Nucleus accumbens (tissue), 56 donors: ENCODE measurements at places on chromosomes 4 and X.

DNA sequence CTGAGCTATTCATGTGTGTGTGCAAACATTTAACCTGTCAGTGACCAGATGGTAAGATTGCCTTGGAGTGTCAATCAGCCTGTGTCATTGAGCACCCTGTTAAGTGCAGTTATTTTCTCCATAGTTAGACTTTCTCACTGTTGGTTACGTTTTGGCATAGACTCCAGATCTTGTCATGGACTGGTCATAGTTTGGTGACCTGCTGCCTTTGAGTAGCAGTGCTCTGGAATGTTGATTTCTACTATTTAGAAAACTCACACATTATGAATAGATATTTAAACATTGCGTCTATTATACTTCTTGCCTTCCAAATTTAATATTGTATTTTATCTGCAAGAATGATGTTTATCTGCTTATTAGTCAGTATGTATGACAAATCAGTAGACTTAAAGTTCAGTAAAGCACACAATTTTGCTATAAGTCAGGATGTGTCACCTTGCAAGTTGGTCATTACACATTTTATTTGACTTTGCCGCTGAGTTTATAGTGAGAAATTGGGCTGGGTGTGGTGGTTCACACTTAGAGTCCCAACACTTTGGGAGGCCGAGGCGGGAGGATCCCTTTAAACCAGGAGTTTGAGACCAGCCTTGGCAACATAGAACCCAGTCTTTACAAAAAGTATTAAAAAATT, 42.4 kb downstream of the KIAA0232 start:
- DNase-seq = no peak

DNA sequence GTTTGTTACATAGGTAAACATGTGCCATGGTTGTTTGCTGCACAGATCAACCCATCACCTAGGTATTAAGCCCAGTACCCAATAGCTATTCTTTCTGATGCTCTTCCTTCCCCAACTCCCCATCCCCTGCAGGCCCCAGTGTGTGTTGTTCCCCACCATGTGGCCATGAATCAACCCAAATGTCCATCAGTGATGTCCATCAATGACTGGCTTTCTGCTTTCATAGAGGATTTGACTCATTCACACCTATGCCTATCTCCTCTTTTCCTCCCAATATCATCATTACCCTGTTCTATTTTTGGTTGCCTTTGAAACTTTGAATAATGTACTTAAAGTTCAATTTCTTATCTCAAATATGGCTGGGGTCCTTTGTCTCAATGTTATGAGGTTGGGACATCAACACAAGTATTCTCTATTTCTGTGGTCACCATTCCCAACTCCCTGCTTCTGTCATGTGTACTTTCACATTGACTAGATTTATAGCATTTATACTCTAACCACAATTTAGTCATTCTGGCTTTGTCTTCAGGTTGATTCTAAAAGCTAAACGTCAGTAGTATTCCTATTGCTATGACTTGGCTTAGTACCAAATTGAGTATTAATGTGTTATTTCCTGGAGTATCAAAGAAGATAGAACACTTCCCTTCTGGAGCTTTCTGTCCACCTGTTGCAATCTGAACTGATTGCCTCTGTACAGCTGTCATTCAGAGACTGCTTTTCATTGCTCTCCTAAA, 107.2 kb downstream of the TAB3 start:
- no peak for DNase-seq

GRCh38 chr4:82044141-82044993, 329.4 kb downstream of the HNRNPD start:
- DNase-seq = peak; percentile 52

DNA sequence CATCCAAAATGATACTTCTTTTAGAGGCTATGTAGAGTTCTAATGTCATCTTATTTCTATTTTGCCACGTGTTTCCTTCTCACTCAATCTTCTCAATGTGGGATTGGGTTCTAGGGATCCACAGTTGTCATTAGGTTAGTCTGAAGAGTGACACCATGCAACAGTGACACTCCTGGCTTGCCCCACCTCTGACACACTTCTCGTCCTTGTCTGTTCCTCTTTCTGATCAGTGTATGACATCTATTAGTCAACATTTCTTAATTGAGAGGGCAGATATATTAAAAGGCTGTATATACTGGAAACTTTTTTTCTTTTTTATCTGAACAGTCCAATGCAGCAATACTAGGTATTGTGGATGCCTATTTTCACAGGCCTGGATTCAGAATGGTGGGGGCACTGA, 67.6 kb upstream of the GYPA start:
- DNase-seq = no peak

DNA sequence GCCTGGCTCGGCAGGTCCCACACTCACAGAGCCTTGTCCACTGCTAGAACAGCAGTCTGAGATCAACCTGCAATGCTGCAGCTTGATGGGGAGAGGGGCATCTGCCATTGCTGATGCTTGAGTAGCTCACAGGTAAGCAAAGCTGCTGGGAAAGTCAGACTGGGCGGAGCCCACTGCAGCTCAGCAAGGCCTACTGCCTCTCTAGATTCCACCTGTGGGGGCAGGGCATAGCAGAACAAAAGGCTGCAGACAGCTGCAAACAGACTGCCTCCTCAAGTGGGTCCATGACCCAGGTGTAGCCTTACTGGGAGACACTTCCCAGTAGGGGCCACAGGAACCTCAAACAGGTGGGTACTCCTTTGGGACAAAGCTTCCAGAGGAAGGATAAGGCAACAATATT, 110.6 kb upstream of the ADAMTS3 start:
- DNase-seq = no peak

GRCh38 chr4:128303986-128304385, 16.4 kb upstream of the PGRMC2 start:
- no peak for DNase-seq

GRCh38 chrX:17380221-17380620, 5.2 kb downstream of the NHS start:
- no peak for DNase-seq

DNA sequence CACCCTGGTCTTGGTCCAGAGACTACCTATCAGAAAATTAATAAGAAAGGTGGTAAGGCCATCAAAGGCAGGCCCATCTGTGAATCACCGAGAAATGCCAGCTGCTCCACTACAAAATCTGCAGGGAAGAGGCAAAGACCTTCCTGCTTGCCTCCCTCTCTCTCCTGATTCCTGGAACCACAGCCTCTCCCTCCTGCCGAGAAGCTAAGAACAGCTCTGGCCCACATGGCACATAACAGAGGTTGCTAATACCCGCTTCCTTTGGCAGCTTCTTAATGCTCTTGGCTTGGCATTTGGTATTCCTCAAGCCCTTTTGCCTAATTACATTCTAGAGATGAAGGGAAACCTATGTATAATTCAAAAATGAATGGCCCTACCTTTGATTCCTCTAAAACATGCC, 32.9 kb downstream of the RAI2 start:
- no peak for DNase-seq

GRCh38 chr4:69832326-69833030, 27.5 kb downstream of the SULT1E1 start:
- DNase-seq = no peak

DNA sequence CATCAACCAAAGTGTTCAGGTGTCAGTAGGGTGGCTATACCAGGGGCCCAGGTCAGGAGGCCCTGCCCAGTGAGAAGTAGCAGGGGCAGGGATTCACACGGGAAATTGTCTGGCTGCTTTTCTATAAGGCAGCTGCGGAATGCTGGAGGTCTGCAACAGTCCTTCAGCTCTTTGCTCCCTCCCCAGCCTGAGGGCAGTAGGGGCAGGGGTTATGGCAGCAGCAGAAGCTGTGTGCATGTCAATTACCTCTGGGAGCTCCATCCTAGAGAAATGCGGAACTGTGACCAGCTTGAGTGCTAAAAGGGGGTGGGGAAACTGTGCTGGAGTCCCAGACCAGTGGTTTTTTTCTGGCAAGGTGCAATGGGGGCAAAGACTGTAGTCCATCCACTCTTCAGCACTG, 810.4 kb downstream of the PCDH7 start:
- no peak for DNase-seq

- no peak for DNase-seq
Observed at GRCh38 chr4:89303814-89304388, 3.7 kb downstream of the GPRIN3 start.

GRCh38 chr4:76155979-76156378, 7.8 kb upstream of the NUP54 start:
- DNase-seq = no peak

GRCh38 chr4:172497321-172497720, 671.3 kb upstream of the GALNT7 start:
- no peak for DNase-seq

DNA sequence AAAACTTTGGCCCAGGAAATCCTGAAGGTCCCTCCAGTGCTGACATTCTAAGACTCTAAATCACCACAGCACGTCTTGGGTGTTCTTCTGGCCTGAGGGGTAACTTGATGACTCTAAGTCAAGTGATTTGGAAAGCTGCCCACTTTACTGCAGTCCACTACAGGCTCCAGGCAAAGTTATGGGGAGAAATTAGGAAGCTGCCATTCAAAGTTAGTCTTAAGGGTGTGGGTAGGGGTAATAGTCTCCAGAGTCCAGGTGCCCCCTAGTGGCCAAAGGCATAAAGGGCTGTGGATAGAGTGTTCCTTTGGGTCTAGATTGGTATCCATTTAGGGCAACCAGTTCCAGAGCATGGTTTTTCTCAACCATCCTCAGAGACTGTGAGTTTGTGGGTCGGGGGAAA, 38.7 kb upstream of the SLC16A2 start:
- peak; percentile 0 for DNase-seq

- no peak for DNase-seq
Observed at GRCh38 chr4:81030981-81031791, 678 bp downstream of the BMP3 start.

DNA sequence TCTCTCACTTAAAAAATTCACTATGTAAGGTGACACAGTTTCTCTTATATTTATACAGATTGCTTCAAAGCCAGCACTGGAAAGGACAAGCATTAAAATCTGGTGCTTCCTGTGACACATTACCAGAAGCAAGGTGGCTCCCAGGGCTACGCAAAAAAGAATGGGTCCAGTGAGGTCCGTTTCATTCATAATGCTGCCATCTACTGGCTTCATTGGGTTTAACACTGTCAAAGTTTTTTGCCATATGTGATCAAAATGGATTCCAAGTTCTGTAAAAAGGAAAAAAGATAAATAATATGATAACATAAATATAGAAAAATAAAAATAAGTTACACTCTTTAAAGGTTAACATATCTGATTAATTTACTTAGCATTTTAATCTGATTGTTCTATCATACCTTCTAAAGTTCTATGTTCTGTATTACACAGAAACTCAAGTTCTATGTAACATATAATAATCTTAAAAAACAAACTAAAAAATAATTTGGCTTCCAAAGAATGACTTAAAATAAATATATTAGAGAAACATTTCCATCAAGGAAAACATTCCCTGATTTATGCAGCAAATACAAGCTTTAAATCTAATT, 22.1 kb downstream of the YIPF7 start:
- no peak for DNase-seq

DNA sequence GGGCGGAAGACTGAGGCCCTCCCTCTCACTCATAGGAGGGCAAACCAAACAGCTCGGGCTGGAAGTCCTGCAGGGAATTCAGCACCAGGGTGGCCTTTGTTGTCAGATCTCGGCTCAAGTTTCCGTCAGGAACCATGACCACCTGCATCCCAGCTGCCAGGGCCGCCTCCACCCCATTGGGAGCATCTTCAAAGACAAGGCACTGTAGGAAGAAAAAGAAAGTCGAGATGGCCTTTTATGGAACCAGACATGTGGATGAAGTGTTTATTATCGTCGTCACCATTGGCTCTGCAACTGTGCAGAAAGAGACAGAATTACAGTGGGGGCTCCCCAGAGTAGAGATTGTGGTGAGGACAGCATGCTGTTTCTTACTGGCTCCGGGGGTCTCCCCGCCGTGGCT, 97.2 kb upstream of the STS start:
- no peak for DNase-seq

DNA sequence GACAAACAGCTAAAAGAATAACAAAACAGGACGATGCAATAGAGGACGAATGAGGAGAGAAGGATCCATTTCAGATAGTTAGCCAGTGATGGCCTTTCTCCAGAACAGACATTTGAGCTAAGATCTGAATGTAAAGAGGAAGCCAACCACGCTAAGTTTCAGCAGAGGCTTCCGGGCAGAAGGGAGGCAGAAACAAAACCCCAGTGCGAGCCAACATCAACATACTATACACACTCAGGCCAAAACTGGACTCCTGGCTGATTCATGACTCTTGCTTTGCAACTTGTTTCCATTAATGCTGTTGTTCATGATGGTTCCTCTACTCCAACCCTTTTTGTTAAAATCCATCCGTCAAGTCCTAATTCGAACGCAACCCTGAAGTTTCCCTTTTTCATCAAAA, 730.3 kb downstream of the TRIML1 start:
- no peak for DNase-seq

DNA sequence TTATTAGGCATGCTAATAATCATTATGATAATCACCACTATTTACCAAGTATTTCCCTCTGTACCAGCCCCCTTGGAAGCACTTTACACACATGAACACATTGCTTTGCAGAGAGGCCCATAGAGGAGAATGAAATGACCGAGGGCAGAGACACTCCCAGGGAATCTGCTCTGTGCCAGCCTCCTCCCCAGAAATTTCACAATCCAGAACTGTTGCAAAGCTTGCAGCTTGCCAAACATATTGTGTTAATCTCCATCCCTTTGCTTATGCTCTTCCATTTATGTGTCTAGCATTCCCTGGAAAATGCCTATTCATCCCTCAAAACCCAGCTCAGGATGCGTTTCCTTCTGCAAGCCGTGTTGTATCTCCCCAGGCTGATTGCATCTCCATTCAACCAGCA, 37.8 kb downstream of the CYTL1 start:
- no peak for DNase-seq

GRCh38 chr4:168972596-168972995, 37.5 kb downstream of the CBR4 start:
- DNase-seq = no peak

DNA sequence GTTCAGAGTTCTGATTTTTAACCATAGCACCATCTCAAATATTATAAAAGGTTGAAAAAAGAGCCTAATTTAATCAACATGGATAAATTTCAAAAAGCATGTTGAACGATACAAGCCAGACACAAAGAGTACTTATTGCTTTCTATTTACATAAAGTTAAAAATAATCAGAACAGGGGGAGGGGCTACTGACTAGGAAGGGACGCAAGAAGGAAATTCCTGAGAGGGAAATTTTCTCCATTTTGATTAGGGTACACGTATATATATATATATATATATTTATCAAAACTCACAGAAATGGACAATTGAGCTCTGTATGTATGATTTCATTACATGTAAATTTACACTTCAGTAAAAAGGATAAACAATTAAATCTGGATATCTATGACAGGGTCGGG, 482 bp upstream of the MBTPS2 start:
- DNase-seq = no peak

GRCh38 chr4:36551697-36552214, 270.3 kb downstream of the DTHD1 start:
- DNase-seq = no peak

- DNase-seq = no peak
Observed at GRCh38 chr4:53906606-53907190, 157.7 kb downstream of the CHIC2 start.

DNA sequence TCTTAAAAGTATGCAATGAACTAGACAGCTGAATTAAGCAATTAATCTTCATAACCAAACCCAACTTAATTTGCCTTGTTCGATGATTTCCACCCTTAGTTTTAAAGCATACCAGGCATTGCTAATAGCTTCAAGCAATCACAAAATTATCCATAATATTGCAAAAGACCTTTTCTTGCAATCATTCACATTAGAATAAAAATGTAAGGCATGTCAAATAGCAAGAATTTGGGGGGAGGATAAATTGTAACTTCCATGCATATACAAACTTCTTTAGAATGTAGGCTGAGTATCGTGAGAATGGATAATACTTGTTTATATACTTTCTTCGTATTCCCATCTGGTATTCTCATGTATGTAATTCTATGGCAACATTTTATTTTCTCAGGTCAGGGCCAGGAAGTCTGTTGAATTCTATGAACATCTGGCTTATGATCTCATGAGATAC, 28.7 kb upstream of the BMP2K start:
- DNase-seq = no peak
